ENCODE measurements at places on chromosomes 5 and 9.

DNA sequence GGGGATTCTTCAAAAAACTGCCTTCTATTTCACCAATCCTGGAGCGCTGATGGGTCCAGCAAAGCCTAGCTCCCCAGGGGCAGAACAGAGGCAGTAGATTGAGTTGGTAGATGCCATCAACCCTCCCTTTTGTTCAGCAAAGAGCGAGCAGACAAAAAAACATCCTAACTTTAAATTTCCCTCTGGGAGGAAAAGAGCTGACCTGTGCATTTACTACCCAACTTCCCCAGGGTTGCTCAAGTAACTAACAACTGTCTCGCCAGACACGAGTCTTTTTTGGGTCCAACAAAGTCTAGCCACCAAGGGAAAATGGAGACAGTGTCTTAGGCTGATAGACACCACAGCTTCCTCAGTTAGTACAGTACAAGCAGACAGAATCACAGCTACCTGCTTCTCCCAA is 476.3 kb upstream of the GRIA1 start:
- no peak for DNase-seq

- no peak for DNase-seq
Measured at GRCh38 chr5:118354797-118355196, 633.5 kb downstream of the DTWD2 start.

GRCh38 chr5:118988866-118989180 is 476 bp upstream of the DTWD2 start:
- DNase-seq, result no peak

DNA sequence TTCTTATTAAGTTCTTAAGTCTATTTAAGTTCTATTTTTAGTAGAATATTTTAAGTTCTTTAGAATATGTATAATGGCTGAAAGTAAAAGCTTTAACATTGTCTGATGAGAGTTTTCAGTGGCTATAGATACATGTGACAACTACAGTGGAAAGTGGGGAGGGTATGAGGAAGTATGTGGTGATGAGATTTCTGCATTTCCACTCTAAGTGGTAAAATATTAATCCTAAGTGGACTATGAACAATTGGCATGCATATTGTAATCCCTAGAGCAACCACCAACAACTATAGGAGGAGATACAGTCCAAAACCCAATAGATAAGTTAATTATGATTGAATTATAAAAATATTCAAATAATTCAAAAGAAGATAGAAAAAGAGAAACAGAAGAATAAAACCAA is 183.6 kb downstream of the GADD45G start:
- DNase-seq, result no peak

DNA sequence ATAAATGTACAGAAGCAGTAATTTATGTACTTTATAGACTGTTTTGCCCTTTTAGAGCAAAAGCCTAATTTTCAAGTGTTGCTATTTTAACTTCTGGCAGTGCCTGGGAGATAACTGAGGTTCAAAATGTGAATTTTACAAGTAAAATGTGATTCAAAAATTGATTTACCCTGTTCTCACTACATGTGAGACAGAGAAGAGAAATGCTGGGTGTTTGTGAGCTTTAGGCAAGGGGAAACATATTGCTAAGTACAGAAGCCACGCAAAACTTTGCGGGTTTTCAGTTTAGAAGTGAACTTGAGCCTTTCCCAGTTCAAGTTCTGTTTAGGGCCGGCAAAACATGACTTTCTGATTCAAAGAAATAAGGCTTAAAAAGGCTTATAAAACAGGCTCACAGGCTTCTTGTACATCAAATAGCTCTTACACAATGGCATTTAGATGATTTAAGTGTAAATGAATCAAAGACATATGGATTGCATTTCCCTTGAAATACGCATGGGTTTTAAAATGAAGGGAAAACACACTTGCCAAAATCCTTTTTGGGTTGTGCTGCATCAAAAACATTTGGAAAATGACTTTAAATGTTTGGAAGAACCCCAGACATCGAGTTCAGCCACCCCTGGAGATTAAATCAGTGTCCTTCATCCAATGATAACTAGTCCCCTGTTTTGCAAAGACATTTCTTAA is 370.8 kb upstream of the MEF2C start:
- no peak for DNase-seq

- DNase-seq, result no peak
Measured at GRCh38 chr5:45800331-45800730, 104.2 kb upstream of the HCN1 start.

DNA sequence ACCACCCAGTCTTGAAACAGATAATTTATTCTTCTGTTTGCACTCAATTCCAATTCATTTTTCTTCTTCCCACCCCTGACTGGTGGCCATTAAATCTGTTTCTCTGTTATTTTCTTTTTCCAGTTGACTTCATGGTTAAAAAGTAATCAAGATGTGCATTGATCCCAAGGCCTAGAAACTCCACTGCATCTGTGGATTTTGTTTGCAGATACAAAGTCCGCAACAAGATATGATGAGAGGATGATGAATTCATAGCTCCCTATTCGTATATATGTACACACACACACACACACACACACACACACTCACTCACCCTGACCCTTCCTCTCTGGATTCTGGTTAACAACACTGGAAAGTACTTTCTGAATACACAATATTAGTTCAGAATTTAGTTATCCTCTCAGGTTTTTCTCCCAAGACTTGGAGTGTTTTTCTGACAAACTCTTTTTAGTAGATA is 52.4 kb downstream of the CD180 start:
- no peak for DNase-seq

DNA sequence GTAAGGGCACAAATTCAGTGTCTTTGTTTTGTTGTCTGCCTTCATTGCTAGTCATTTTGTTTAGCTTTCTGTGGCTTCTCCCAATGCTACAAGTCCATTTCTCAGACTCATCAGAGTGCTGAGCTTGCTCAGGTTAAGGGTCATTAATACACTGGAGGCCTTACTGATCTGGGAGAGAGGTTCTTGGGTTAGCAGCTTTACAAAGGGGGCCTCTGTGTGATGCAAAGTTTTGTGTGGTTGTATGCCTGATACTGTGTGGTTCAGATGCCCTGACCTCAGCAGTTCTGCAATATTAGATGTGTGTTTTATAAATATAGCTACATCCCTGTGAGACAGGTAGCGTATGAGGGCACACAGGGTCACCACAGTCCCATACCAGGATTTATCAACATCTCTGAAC is 34.8 kb upstream of the SMARCA2 start:
- DNase-seq, result no peak

- DNase-seq, result no peak
Measured at GRCh38 chr5:101455048-101455447, 552.0 kb upstream of the ST8SIA4 start.

- no peak for DNase-seq
Measured at GRCh38 chr9:94818178-94818541, 91.7 kb downstream of the AOPEP start.

GRCh38 chr9:6681147-6681956 is 35.8 kb upstream of the GLDC start:
- peak; percentile 96 for DNase-seq

DNA sequence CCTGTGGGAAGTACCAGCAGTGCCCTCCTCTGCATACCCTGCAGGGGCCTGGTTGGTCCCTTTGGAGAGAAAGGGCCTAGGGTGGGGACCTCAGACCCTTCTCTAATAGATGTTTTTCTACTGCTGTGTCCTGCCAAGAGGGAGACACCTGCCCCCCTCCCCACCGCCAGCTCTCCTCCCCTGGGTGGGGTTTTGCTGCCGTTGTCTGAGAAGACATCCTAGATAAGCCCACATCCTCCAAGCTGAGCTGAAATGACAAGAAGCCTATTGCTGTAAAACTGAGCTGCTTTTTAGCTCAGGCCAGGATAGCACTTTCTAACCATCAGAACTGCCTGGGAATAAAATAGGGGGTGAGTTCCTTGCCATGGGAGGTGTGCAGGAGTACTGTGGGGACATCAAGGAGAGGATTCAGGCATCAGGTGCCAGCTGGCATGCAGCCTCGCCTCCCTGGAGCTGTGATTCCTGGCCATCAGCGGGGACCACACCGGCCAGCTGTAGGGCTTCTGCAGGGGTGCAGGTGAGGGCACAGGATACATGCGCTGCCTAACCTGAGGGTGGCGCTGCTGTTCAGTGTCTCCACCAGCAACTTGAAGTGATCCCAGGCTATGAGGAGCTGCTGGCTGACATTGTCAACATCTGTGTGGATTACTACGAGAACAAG is 37.9 kb downstream of the CYFIP2 start:
- no peak for DNase-seq

DNA sequence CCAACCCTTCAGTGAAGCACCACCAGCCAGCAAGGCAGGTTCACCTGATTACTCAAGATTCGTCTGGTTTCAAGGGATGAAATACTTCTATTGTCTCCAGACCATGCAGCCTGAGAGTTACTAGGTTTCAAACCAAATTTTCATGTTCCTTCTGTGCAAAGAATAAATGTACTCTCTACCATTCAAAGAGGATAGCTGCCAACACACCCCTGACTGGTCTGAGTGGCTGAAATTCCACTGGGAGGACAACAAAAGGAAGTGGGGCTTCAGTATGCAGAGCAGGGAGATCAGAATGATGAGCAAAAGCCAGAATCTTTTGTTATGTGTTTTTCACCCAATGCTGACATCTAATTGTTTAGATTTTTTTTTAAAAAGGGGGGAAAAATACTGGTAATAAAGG is 356.3 kb downstream of the BNC2 start:
- DNase-seq, result no peak
